ENCODE measurements at places on chromosomes 7 and 10.

GRCh38 chr7:79064187-79064823 is 389.2 kb downstream of the MAGI2 start:
- no peak for DNase-seq

GRCh38 chr10:19835952-19836351 is 19.7 kb downstream of the PLXDC2 start:
- DNase-seq: no peak

DNA sequence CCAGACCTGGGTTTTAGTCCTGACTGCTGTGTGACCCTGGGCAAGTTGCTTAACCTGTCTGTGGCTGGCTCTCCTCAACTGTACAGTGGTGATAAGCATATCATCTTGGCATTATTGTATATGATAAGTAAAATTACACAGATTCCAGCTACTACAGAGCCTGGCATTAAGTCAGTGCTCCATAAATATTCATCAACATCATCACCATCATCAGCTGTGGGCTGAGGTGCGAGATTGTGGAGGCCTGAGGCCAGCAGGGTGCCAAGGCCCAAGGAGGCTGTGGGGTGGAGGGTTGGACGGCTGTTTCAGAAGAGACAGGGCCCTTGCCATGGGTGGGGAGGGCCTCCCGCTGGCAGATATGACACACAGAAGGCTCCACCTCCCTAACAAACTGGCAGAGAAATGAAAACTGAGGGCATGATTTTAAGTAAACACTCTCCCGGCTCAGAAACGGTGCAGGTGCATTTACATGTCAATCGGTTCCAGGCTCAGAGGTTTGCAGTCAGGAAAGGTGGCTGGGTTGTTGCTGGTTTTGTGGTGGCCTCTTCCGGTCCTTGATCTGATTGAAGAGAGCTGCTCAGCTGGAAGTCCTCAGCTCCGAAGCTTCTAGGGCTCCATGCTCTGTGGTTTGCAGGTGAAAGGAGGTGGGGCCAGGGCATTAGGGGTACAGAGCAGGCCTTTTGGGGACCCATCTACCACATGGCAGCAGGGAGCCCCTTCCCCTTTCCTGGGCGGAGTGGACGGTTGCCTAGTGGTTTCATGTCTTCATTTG is 10.2 kb downstream of the CRYGN start:
- no peak for DNase-seq

- DNase-seq: no peak
Observed at GRCh38 chr10:91564508-91564907, 68.4 kb downstream of the PPP1R3C start.

DNA sequence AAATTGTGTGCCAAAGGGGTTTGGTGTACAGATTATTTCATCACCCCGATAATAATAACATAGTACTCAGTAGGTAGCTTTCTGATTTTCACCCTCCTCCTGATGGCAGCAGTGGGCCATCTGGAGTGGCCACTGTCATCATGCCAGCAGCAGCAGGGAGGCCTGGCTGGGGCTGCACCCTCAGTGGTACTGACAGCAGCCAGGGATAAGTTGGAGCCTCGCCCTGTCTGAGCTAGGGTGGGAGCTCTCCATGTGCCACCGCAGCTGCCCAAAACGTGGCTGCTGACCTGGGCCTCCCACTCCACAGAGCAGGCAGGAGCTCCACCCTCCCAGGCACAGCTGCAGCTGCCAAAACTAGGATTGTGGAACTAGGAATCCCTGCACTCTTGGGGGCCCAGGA is 700.8 kb upstream of the KCND2 start:
- no peak for DNase-seq

All from GM04504 (cell line).